Stimulated activated naive CD4-positive, alpha-beta T cell (primary cell): ENCODE measurements at places on chromosomes 11 and 22.

GRCh38 chr11:106503901-106504300 lies 426.4 kb downstream of the AASDHPPT start:
- no peak for DNase-seq

DNA sequence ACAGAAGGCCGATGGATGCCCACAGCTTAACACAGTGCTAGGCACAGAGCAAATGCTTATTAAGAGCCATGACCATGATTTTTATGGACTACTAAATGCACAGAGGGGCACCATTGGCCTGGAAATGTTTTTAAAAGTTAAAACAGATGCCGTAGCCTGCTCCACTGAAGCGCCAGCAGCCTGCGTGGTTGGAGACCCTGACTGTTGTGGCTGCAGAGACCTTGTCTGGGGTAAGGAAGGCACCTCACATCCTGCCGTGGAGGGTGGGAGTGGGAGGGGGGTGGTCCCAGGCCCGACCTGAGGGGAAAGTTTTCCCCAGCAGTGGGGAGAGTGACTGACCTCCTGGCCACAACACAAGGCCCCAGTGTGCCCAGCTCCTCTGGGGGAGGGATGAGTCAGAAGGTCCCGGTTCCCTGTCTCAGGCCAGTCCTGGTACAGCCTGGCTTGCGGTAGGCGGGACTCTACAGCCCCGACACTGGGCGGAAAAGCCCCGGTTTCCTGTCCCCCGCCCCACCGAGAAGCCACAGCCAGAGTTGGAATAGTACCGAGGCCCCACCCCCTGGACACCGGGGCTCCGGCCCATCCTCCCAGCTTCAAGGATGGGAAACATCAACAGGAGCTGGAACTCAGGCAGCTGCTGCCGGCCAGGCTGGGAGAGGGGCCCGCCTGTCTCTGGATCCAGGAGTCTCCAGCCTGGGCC lies 7.0 kb downstream of the CHST1 start:
- DNase-seq = no peak

- no peak for DNase-seq
Measured at GRCh38 chr11:67435727-67436458, 1.6 kb downstream of the PTPRCAP start.

DNA sequence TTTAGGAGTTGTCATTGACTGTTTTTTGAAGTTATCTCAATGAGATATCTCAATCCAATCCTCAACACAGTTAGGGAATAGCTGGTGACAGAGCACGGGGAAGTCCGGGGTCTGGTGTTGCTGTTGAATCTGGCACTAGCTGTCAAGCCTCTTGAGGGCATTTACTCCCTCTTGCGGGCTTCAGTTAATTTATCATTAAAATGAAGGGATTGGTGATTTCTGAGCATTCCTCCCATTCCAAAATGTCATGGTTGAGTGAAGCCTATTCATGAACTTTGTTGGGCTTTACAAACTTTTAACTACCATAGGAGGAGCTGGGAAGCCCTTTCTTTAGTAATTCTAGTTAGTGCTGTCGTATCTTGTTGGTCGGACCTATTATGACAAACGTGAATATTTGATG lies 40.2 kb downstream of the UVRAG start:
- DNase-seq = no peak

- DNase-seq = no peak
Measured at GRCh38 chr11:4044976-4045646, 49.5 kb upstream of the RRM1 start.

GRCh38 chr11:19628018-19628417 lies 84.6 kb upstream of the NAV2 start:
- DNase-seq = no peak

- no peak for DNase-seq
Measured at GRCh38 chr11:107293677-107294344, 163.8 kb downstream of the CWF19L2 start.

DNA sequence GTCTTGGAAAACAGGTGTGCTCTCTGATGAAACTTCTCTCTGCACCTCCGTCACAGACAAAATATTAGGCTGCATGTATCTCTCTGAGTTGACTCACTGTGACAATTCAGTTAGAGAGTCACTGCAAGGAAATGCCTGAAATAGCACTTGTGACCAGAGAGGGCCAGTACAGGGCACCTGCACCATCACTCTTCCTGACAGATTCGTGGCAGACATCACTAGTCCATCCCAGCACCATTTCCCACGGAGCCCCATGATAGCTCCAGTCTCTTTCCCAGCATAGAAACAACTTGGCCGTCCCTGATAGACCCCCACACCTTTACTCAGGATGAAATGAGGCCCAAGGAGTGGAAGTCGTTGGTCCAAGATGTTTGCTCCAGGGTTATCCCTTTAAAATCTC lies 73.3 kb upstream of the ISX start:
- no peak for DNase-seq

GRCh38 chr11:70322666-70323065 lies 52.2 kb downstream of the PPFIA1 start:
- no peak for DNase-seq

- DNase-seq = no peak
Measured at GRCh38 chr11:65488273-65489034, 10.4 kb upstream of the MALAT1 start.

DNA sequence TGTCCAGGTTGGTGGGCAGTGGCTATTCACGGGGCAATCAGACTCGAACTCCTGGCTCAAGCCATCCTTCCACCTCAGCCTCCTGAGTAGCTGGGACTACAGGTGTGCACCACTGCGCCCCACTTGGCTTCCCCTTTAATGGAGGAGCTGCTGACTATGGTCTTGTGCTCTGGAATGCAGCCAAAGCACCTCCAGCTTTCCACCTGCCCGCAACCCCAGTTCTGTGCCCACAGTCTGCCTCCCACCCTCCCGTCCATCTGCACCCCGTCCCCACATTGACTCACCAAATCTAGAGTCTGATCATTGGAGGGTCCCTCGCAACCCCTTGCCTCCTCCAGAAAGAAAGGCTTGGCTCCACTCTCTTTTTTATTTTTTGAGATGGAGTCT lies 41.0 kb downstream of the KCNJ4 start:
- DNase-seq = no peak

- no peak for DNase-seq
Measured at GRCh38 chr22:18970176-18970947, 34.3 kb upstream of the PRODH start.
